ENCODE measurements at places on chromosomes 4 and X. TPM values are rescaled to one million over a fixed set of nuclear protein-coding genes. Genes with fewer than 3 reads are reported as not detected.

- ATAC-seq: no peak
Observed at GRCh38 chrX:110006821-110007375, 4.0 kb downstream of the TMEM164 start.

- no peak for ATAC-seq
Observed at GRCh38 chr4:112910109-112910736, 139.2 kb upstream of the ANK2 start.

GRCh38 chrX:133921764-133922389 is 63.5 kb downstream of the GPC3 start:
- peak; percentile 39 for ATAC-seq

DNA sequence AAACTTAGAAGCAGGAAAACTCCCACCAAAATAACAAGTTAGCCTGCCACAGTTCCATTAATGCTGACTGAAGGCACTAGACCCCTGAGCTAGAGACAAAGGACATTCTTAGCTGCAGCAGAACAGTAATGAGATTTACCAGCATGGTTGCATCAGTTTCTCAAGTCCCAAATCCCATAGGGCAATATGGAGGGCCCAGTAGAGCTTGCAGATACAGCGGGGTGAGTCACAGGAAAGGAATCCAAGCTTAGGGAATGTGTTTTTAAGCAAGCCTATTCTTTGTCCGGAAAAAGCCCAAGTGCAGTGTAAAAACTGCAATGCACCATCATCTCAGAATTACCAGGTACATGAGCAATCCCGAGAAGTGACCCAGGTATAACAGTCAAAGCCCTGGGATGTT is 51.3 kb upstream of the EXOC1L start:
- peak; percentile 56 for ATAC-seq

DNA sequence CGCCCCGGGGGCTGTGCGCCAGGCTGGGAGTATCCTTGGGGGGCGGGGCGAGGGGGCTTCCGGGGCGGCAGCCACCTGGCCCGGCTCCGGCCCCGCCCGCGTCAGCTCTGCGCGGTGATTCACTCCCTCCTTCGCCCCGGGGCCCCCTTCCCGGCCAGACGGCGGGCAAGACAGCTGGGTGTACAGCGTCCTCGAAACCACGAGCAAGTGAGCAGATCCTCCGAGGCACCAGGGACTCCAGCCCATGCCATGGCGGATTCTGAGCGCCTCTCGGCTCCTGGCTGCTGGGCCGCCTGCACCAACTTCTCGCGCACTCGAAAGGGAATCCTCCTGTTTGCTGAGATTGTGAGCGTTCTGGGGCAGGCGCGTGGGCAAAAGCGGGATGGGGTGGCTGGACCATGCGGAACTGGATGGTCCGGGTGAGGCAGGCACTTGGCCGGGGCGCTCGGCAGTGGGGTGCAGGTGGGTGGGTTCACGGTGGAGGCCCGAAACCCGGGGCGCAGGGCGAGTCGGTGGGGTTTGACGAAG is at the start of gene PLP2:
TSS of gene PLP2 (plus strand) at position 147 of the 528 bp plus-strand sequence. CDS start at position 250, 103 bp downstream.
- peak; percentile 52 for ATAC-seq

Gene OTUD6A
- not detected for total RNA-seq

GRCh38 chrX:16120431-16120830 is 2.9 kb upstream of the GRPR start:
- ATAC-seq: no peak

DNA sequence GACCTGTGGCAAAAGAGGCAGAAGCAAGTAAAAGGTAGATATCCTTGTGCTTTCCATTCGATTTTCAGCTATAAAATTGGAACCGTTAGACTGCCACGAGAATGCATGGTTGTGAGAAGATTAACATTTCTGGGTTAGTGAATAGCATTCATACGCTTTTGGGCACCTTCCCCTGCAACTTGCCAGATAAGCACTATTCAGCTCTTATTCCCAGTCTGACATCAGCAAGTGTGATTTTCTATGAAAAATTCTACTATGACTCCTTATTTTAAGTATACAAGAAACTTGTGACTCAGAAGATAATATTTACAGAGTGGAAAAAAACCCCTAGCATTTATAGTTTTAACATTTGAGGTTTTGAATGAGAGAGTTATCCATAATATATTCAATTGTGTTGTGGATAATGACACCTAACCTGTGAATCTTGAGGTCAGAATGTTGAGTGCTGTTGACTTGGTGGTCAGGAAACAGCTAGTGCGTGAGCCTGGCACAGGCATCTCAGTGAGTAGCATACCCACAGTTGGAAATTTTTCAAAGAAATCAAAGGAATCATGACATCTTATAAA is 3.9 kb downstream of the FGB start:
- ATAC-seq: no peak

Gene ATP5ME
- 344 TPM for total RNA-seq

Gene ADH1A
- not detected for total RNA-seq

DNA sequence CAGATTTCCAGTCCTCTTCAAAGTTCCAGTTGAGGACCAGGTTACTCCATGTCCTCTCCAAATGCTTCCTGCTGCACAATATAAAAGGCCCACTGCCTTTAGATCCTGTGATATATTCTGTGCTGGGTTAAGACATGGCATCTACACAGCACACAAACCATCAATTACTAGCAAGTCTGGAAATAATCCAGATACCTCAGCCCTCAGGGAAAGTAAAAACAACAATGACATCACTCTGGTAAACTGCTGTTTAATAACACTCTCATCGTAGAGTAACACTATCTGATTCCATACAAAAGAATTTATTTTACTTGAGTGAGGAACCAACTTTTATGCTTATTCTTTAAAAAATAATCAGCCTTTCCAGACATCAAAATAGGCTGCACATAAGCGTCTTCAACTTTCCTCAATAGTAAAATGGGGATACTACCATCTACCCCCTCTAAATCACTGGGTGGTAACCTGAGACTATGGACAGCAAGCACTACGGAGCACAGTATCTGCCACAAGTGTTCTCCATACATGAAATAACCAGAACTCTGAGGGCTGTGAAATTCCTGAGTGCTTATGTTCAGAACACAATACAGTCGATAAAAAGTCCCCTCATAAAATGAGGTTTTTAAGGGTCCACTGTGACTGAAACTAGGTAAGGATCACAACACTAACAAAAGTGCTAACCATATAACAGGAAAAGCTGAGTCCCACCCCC is 53.4 kb downstream of the ABCG2 start:
- no peak for ATAC-seq

Gene UGT2B7
- total RNA-seq: not detected

GRCh38 chr4:101191302-101192098 is 155.8 kb downstream of the PPP3CA start:
- ATAC-seq: peak; percentile 49

- ATAC-seq: no peak
Observed at GRCh38 chr4:110668463-110669235, 45.8 kb upstream of the PITX2 start.

DNA sequence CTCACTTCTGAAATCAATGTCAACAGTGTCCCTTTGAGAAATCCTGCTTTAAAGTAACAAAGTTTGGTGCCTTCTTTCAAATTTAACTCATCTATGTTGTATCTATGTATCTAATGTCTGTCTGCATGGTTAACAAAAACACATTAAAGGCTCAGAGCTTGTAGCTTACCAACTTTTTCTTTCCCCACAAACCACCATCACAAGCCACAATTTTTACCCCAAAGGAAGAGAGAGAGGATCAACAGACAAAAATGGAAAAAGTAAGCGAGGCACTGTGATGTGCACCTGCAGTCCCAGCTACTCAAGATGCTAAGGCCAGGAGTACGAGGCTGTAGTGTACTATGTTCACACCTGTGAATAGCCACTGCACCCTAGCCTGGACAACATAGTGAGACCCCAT is 17.2 kb downstream of the ATRX start:
- ATAC-seq: no peak

DNA sequence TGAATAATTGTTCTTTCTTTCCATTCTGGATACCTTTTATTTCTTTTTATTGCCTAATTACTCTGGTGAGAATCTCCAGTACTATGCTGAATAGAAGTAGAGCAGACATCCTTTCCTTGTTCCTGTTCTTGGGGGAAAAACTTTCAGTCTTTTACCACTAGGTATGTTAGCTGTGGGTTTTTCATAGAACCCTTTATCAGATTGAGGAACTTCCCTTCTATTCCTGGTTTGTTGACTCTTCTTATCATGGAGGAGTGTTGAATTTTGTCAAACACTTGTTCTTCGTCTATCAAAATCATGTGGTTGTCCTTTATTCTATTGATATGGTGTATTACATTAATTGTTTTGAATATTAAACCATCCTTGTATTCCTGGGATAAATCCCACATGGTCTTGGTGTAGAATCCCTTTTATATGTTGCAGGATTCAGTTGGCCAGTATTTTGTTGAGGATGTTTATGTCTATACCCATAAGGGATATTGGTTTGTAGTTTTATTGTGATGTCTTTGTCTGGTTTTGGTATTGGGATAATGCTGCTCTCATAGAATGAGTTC is 23.6 kb downstream of the SH3BP2 start:
- no peak for ATAC-seq

- ATAC-seq: peak; percentile 19
Observed at GRCh38 chr4:85741921-85742591, 267.1 kb downstream of the ARHGAP24 start.

GRCh38 chrX:25181775-25182174 is 166.0 kb upstream of the ARX start:
- ATAC-seq: no peak

Gene DOCK11
- 9.3 TPM for total RNA-seq

- no peak for ATAC-seq
Observed at GRCh38 chr4:110487873-110488272, 11.9 kb downstream of the ENPEP start.

Gene WDR17
- total RNA-seq: 0.48 TPM

- peak; percentile 57 for ATAC-seq
Observed at GRCh38 chr4:11543706-11544105, 115.0 kb upstream of the HS3ST1 start.

Gene ETDB
- not detected for total RNA-seq

Gene ACE2
- total RNA-seq: 2.2 TPM

Gene AKAP4
- not detected for total RNA-seq

DNA sequence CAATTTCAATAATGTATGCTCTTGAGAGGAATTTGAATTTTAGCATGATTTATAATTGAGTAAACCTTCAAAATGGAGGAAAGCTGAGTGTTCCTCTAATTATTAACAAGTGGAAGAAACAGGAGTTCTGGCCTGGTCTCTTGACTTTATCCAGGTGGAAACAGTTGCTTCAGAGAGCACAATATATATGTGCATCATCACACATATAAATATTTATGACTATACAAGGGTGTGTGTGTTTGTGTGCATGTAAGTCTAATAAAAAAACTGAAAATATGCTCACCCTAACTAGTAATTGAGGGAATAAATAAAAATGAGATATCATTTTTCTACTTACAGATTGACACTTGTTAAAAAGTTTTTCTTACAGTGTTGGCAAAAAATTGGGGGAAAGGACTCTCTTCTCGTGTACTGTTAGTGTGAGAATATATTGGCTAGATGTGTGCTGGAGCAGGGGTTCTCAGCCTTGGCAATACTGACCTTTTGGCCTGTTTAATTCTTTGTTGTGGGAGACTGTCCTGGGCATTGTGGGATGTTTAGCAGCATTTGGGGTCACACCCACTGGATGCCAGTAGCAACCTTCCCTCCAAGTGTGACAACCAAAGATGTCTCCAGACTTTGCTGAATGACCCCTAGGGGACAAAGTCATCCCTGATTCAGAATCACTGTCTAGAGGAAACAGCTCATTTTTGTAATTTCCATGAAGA is 20.8 kb upstream of the HERC5 start:
- ATAC-seq: no peak

- no peak for ATAC-seq
Observed at GRCh38 chr4:78659665-78660064, 108.1 kb downstream of the ANXA3 start.

Gene SLC6A14
- 10.7 TPM for total RNA-seq

DNA sequence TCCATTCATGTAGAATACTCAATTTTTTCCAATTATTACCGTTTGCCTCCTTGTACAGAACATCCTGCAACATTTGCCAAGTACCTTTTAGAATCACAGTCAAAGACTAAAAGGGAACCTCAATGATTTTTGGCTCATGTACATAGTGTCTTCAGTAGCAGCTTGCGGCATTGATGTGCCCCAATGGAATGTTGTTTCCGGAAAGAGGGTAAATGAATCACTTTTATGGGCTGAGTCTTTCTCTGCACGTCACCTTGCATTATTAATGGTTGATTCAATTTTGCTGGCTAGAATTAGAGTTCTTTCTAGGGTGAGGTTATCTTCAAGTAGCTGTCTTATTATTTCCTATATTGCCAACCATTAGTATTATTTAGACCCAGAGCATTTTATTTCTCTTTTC is 116.9 kb upstream of the GABRA2 start:
- ATAC-seq: no peak

- ATAC-seq: no peak
Observed at GRCh38 chrX:16578218-16578617, 71.7 kb upstream of the S100G start.

Gene SCRG1
- 0.12 TPM for total RNA-seq

DNA sequence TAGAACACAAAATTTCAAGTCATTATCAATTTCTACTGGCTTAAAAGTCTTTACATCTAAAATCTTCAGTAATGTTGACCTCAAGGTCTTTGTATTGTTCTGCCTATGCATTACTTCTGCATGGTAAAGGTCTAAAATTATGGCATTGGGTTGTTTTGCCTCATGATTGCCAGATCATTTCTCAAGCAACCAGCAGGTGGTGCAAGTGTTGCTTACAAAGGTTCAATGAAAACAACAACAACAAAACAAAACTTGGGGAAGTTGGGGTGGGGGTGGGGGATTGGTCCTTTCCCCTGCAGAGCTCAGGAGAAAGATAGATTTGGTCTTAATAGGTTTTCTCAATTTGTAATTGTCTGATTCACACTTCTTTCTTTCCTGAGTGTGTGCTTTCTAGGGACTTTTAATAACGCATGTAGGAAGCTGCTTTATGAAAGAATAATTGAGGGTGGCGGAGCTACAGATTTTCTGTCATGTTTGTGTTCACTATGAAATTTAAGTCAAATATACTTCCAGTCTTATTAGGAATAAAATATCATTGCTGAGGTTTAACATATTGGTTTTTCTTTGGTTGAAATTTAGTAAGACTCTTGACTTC is 145.1 kb downstream of the COL4A5 start:
- no peak for ATAC-seq

DNA sequence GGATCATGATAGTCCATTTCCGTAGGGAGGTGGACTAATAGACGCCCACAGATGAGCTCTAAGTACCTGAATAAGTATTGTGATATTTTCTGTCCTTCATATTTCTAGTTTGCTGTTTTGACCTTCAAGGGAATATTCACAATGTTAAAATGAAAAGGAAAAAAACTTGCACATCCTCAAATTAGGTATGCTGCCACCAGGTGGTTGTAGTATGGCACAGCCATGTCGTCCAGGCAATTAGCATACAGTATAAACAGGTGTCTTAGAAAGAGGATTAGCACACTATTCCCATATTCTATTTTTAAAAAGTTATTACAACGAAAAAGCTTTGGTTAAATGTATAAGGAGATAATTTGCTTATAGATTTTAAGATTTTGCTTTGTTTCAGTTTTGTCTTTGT is 802.0 kb downstream of the RPA4 start:
- ATAC-seq: peak; percentile 36

GRCh38 chr4:57442831-57443291 is 332.7 kb upstream of the IGFBP7 start:
- ATAC-seq: peak; percentile 53

- no peak for ATAC-seq
Observed at GRCh38 chr4:887034-887763, 44.9 kb downstream of the GAK start.

Gene CCDC110
- 0.20 TPM for total RNA-seq

- no peak for ATAC-seq
Observed at GRCh38 chrX:31236231-31236630, 164.4 kb upstream of the FTHL17 start.

GRCh38 chrX:13096728-13097127 is 52.3 kb upstream of the FAM9C start:
- no peak for ATAC-seq

Gene C1GALT1C1
- total RNA-seq: 8.8 TPM

GRCh38 chr4:177967328-177967727 is 525.1 kb upstream of the AGA start:
- ATAC-seq: no peak
